ENCODE measurements at places on chromosomes 7 and 10.
A peak's percentile ranks its signal among the peaks of the same experiment; 100 is the strongest.

GRCh38 chr7:55504093-55504859 is 68.0 kb downstream of the VOPP1 start:
- no peak for DNase-seq

DNA sequence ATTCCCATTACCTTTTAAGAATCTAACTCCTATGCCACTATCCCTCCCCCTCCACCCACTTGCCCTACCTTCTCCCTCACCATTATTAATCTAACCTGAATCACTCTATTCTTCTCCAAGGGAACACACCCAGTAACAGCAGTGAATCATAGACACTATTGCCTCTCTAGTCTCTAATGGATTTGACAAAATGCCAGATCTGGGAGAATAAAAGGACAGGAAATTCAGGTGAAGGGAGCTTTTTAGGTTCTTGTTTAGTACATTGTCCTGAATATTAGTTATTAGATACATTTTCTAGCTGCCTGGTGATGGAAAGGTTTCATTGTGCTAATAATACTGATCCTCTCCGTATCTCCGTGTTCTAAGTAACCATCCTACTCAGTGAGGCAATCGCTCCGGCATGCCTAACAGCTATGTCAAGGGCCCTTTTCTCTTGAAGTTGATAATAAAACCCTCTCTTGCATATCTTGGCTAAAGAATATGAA is 4.1 kb upstream of the SFR1 start:
- no peak for DNase-seq

DNA sequence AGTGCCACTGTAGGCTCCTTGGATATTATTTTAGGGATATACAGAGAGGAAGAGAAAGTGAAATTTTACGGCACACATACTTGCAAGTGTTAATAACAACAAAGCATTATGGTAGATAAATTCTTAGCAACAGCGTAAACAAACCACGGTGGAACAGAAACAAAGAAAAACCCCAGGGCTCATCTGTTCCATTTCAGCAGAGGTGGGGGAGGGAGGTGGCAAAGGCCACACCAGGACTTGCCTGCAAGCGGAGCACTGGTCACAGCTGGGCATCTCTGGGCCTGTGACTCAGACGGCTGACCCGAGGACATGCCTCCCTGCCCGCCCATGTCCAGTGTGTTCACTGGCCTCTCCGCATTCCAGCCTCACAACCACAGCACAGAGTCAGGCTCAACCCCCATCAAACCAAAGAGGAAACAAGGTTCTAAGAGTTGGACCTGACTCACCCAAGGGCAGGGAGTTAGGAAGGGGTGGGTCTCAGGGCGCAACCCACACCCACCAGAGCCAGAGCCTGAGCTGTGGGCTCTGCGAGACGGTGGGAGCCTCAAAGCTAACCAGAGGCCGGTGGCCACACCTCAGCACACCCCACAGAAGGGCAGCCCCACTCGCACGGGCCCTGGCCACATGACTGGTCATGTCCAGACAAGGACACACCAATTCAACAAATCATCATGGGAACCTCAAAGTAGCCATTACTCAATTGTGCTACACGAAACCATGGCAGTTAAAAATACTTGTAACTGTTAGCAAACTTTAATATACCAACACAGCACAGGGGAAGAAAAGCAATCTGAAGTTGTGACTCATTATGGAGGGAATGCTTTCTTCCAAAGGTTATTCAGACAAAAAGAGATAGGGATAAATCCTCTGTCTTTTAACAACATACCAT is 10.7 kb downstream of the ESYT2 start:
- peak; percentile 96 for DNase-seq

GRCh38 chr7:132077971-132078685 is 498.1 kb downstream of the PLXNA4 start:
- DNase-seq = peak; percentile 76

GRCh38 chr10:98433881-98434732 is 12.6 kb downstream of the HPS1 start:
- DNase-seq = no peak

GRCh38 chr10:123642293-123642692 is 23.9 kb upstream of the GPR26 start:
- no peak for DNase-seq

GRCh38 chr7:33157311-33157710 is 27.9 kb downstream of the BBS9 start:
- DNase-seq = no peak

DNA sequence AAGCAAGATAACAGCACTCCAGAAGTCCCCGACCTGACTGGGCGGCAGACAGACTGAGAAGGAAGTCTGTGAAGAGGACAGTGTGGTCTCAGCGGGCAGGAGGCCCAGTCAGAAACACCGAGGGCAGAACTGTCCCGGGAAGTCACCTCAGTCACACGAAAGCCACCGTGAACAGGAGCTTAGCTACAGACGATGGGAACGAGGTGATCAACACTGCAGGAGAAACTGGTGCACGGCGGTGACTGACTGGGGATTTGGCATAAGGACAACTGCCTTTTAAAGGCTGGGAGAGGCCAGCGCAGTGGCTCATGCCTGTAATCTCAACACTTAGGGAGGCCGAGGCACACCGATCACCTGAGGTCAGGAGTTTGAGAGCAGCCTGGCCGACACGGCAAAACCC is 217.8 kb downstream of the PTPRN2 start:
- DNase-seq = peak; percentile 73

DNA sequence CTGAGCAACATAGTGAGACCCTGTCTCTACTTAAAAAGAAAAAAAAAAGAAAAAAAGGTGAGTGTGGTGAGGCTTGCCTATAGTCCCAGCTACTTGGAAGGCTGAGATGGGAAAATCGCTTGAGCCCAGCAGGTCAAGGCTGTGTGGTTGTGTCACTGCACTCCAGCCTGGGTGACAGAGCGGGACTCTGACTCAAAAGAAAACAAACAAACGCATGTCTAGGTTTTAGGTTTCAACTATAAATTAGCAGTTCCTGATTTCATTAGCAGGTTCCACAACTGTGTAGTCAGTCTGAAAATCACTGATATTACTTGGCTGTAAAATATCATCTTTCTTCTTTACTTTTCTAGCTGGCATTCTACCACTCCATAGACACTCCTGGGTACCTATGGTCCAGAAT is 155.7 kb upstream of the HGF start:
- DNase-seq = no peak

GRCh38 chr7:122262246-122262645 is 42.3 kb downstream of the FEZF1 start:
- DNase-seq = no peak

DNA sequence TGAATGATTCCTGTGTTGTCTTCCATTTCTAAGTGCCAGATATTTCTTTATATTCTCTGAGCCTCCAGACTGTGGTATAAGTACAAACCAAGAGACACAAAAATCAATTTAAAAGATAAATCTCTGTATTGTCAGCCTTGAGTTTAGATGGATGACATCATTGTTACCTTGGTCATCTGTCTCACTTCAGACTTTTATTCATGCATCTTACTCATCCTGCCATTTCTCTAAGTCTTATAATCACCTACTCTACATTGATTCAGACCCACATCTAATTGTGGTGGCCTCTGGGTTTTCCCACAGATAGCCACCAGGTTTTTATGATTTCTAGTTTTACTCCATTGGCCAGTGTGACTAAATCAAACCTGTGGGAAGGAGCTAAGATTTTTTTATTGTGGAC is 26.8 kb upstream of the HDAC9 start:
- DNase-seq = no peak

- no peak for DNase-seq
Measured at GRCh38 chr7:164882-165660, 27.3 kb upstream of the FAM20C start.

- DNase-seq = no peak
Measured at GRCh38 chr10:13066527-13066926, 33.4 kb upstream of the OPTN start.

DNA sequence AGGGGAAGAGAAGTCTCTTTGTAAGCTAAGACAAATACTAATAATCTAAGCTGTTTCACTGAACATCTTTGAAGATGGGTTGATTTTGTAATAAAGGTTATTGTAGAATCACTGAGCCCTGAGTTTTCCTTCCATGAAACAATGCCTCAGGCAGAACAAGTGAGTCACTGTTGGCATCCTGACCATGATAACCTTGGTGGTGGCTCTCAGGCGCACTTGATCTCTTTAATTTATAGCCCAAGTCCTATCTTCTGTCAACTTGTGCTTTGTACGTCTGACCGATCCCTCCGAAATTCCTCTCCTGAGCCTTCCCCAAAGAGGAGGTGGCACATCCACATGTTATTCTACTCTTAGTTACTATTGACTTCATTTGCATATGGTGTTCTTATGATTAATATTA is 812.9 kb downstream of the REEP3 start:
- DNase-seq = no peak

- no peak for DNase-seq
Measured at GRCh38 chr10:101653536-101653935, 41.4 kb downstream of the FBXW4 start.

DNA sequence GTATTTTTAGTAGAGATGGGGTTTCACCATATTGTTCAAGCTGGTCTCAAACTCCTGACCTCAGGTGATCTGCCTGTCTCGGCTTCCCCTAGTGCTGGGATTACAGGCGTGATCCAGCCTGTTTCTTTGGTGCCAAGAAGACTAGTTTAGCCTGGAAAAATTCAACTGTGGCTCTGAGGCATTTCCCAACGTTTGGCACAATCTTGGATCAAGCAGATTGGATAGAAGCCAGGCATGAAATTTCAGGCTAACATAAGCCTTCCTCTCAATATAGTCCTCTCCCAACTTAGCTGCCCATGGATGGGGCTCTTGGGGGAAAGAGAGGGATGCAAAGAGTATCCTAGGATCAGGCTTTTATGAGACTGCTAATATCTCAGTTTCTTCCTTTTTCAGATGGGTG is 53.8 kb downstream of the APBB1IP start:
- no peak for DNase-seq

- no peak for DNase-seq
Measured at GRCh38 chr7:70040970-70041766, 442.9 kb downstream of the AUTS2 start.

- DNase-seq = no peak
Measured at GRCh38 chr7:34128762-34129161, 223.4 kb downstream of the BMPER start.

GRCh38 chr10:66457629-66458028 is 468.2 kb upstream of the LRRTM3 start:
- no peak for DNase-seq

- no peak for DNase-seq
Measured at GRCh38 chr10:3258394-3258793, 85.8 kb upstream of the PITRM1 start.

GRCh38 chr7:22723181-22723601 is 3.8 kb upstream of the IL6 start:
- DNase-seq = no peak

GRCh38 chr10:91090761-91091529 is 129.5 kb upstream of the PCGF5 start:
- no peak for DNase-seq

- no peak for DNase-seq
Measured at GRCh38 chr7:81761821-81762220, 8.0 kb downstream of the HGF start.

GRCh38 chr10:102656791-102657371 is 12.6 kb downstream of the TRIM8 start:
- no peak for DNase-seq

- DNase-seq = no peak
Measured at GRCh38 chr7:158498443-158499081, 89.1 kb downstream of the PTPRN2 start.

GRCh38 chr7:127850195-127850594 is 181.0 kb downstream of the LRRC4 start:
- no peak for DNase-seq

- DNase-seq = no peak
Measured at GRCh38 chr10:84270708-84271107, 25.9 kb downstream of the RGR start.

- DNase-seq = no peak
Measured at GRCh38 chr7:121753944-121754343, 119.0 kb upstream of the PTPRZ1 start.

DNA sequence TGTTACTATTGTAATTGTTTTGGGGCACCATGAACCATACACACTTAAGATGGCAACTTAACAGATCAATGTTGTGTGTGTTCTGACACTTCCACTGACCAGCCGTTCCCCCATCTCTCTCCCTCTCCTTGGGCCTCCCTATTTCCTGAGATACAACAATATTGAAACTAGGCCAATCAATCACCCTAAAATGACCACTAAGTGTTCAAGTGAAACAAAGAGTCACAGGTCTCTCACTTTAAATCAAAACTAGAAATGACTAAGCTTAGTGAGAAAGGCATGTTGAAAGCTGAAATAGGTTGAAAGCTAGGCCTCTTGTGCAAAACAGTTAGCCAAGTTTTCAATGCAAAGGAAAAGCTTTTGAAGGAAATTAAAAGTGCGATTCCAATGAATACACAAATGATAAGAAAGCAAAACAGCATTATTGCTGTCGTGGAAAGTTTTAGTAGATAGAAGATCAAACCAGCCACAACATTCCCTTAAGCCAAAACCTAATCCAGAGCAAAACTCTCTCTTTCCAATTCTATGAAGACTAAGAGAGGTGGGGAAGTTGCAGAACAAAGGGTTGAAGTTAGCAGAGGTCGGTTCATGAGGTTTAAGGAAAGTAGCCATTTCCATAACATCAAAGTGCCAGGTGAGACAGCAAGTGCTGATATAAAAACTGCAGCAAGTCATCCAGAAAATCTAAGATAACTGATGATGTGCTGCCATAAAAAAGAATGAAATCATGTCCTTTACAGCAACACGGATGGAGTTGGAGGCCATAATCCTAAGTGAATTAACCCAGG is 90.6 kb downstream of the MTPN start:
- DNase-seq = no peak

DNA sequence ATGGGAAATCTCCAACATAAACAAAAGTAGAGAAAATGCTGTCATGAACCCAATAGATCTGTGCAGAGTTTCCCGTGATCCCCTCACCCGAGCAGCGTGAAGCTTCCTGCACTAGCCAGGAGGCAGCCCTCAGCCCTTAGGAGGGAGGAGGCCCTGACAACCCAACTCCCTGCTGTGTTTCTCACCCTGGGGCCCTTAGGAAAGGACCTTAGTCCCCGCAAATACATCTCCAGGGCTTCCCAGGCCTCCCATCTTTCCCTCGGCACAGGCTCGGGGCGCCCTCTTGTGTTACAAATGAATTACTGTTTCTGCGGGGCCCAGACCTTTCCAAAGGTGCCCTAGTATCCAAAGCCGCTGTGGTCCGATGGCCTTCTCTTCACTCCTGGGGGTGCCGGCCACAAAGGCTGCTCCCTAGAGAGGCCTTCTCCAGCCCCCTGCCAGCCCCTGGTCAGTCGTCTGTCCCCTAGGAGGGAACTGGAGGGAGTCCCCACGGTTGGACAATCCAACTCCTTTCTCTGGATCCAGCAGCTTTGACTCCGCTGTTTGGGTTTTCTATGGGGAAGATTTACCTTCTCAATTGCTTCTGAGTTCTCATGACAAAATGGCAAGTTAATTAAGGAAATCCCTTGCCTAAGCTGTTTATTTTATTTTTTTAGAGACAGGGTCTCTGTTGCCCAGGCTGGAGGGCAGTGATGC is 49.9 kb upstream of the SH2B2 start:
- no peak for DNase-seq
